ENCODE measurements at places on chromosomes 5 and 9.

DNA sequence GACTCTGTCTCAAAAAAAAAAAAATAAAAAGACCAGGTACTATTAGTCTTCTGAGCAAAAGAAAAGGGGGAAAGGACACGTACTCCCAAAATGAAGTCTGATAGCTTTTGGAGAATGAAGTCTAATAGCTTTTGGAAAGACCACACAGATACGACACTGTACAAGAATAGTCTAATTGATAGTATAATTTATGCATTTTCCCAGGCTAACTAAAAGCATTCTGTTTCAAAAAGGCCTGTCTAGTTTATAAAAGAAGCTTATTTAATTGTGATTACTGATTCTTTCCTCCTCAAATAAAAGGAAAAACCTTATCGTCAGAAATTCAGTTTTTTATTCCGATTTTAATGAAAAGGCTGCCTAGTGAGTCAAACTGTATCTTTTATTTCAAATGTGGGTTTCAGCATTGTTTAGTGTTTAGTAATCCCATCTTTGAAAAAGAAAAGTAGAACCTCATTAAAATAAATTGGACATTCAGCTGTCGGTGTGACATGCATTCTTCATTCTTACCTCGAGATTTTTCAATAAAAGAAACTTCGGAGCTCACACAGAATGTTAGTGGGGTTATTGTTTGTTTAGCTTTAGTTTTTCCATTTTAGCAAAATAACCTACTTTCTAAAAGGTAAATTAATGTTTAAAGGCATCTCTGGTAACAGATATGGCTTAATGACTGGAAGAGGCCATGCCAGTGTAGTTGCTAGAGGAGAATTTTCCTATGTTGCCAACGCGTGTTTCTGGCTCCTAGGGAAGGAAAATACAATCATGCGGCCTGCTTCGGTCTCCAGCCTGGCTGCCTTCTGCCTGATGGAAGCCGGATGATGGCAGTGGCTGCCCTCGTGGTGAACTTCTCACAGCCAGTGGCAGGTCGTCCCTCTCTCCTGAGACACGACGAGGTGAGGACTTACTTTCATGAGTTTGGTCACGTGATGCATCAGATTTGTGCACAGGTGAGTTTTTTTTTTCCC, 70.0 kb downstream of the NLN start:
- no peak for DNase-seq

- DNase-seq, result peak; percentile 91
Observed at GRCh38 chr5:181221792-181222629, 1.1 kb upstream of the TRIM41 start.

DNA sequence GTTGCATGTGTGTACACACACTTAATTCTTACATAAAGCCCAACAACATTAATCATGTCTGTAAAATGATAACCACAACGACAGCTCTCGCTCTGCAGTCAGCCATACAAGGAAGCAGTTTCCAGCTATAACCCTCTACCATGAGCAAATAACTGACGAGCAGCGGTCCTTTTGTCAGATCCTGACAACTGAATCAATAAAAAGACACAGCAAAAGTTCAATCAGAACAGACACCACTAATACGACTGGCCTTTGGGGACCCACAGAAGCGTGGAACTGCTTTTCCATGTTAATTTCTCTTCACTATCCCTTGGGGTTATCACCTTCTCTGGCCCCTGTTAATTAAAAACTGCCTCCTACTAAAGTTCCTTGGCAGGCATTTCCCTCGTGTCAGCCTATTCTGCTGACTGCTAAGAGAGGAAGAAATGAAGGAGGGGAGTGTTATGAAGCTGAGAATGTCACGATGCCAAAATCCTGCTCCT, 722.8 kb upstream of the GRAMD2B start:
- no peak for DNase-seq

GRCh38 chr5:53069626-53070025, 39.9 kb downstream of the MOCS2 start:
- DNase-seq, result no peak

- no peak for DNase-seq
Observed at GRCh38 chr5:43106290-43106638, 14.4 kb upstream of the ZNF131 start.

GRCh38 chr5:169011009-169011408, 289.9 kb downstream of the SLIT3 start:
- DNase-seq, result no peak

DNA sequence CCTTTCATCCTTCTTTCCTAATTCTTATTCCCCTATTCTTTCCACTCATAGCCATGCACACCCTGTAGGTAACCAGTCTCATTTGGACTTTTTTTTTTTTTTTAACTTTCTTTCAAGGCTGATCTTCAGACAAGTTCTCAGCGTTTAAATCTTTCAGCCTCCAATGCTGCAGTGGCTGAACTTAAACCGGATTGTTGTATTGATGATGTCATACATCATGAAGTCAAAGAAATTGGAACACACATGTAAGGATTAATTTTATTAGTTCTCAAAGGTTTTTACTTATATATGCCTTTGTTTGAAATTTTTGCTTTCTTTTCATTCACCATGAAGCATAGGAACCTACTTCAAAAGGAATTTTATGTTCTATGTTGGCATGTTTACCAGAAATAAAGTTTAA, 22.1 kb downstream of the SHLD3 start:
- DNase-seq, result no peak

Measured in GM12864 (cell line).